Substantia nigra (tissue), 51 donors: ENCODE measurements at places on chromosomes 5 and 9.

- DNase-seq, result no peak
These were observed 99.2 kb downstream of the LPAR1 start for GRCh38 chr9:110939047-110939446.

DNA sequence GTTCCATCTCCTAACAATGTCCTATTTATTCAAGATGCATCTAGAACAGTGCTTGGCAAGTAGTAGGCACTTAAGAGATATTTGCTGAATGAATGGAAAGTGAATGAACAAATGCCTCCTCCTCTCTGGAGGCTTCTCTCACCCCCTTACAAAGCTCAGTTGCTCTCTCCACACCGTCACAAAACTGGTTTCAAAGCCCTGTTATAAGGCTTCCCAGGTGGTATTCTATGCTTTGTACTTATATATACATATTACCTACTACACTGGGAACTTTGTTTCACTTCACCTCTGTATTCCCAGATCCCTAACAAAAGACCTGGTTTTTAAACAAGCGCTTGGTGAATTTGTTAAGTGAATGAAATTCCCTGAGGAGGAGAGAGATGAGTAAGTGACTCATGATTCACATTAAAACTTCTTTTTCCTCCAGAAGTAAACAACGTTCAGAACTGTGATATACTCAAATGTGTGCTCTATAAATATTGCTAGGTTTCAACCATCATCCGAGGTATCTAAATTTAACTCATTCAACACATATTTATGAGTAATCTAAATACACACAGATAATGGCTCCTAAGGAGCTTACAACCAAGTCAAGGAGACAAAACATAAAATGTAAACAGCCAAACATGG lies 36.0 kb downstream of the DENND1A start:
- no peak for DNase-seq

GRCh38 chr5:17061973-17062470 lies 125.9 kb upstream of the MYO10 start:
- no peak for DNase-seq

GRCh38 chr9:99986642-99987041 lies 80.2 kb downstream of the STX17 start:
- DNase-seq, result no peak

GRCh38 chr5:90528601-90529193 lies 687 bp downstream of the LYSMD3 start:
- DNase-seq, result no peak

DNA sequence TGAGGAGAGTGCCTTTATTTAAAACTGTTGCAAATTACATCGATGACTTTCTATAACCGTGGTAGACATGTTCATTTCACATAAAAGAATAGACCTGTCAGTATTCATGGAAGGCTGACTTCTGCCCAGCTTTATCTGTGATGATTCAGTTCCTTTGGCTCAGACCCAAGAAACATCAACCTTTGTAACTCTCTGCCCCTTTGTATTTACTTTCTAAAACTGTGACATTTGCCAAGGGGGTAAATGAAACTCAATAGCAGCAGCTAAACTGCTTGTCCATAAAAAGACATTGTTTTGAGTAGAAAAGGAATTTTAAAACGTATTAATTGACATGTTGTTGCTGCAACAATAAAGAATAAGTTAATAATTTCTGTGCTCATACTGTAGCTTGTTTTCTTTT lies 137.8 kb upstream of the ANKH start:
- DNase-seq, result no peak

DNA sequence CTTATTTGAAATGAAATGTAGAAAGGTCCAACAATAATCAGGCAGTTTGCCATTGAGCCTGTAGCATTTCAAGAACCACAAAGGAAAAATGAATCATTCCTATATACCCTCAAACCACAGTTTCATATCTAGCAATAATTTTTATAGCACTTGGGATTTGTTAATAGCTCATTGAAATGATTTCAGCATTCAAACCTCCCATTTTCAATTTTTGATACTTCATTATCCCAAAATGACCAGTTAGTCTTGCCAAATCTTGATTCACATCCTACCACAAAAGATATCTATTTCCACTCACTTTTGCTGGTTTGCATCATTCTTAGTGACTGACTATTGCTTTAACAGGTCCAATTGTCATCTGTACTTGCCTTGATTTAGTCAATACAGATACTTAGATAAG lies 790.1 kb downstream of the TLE1 start:
- DNase-seq, result no peak

DNA sequence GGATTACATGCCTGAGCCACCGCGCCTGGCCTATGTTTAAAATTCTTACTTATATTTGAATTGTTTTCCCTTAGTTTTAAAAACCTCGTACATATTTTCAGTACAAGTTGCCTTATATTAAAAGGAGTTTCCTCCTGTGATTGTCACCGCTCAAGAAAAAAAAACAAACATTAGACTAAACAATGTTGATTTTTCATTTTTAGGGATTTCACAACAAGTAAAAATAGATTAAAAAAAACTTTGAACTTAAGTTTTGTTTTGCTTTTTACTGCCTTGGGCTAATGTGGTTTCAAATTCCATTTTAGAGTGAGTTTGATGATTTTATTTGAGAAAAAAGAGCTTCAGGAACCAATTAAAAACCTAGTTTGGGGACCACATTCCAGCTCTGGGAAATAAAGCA lies 1196.6 kb upstream of the CDH18 start:
- no peak for DNase-seq

DNA sequence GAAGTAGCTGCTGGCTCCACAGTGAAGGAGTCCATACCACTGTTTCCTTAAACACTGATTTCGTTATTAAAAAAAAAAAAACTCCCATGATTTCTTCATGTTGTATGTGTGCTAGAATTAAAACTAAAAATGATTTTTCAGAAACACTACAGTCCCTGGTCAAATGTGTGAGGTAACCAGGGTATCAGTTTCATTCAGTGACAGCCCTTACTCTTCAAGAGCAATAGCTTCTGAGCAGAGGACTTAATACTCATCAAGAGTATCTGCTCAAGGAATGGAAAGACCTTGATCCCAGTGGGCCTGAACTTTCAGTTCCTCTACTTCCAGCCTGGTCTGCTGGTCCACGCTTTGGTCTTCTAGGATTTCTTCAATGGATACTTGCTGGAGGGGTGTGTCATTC lies 95.1 kb downstream of the BNC2 start:
- DNase-seq, result no peak

DNA sequence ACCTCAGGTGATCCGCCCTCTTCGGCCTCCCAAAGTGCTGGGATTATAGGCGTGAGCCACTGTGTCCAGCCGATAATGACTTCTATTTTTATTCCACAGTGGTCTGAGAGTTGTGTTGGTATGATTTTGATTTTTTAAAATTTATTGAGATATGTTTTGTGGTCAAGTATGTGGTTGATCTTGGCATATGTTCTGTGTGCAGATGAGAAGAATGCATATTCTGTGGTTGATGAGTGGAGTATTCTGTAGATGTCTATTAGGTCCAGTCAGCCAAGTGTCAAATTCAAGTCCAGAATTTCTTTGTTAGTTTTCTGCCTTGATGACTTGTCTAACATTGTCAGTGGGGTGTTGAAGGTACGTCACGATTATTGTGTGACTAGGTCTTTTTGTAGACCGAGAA lies 338.2 kb upstream of the TARS1 start:
- DNase-seq, result no peak

- DNase-seq, result no peak
These were observed 126.0 kb downstream of the TMEM174 start for GRCh38 chr5:73298772-73299630.

- no peak for DNase-seq
These were observed 73.7 kb upstream of the MTAP start for GRCh38 chr9:21728781-21729180.

DNA sequence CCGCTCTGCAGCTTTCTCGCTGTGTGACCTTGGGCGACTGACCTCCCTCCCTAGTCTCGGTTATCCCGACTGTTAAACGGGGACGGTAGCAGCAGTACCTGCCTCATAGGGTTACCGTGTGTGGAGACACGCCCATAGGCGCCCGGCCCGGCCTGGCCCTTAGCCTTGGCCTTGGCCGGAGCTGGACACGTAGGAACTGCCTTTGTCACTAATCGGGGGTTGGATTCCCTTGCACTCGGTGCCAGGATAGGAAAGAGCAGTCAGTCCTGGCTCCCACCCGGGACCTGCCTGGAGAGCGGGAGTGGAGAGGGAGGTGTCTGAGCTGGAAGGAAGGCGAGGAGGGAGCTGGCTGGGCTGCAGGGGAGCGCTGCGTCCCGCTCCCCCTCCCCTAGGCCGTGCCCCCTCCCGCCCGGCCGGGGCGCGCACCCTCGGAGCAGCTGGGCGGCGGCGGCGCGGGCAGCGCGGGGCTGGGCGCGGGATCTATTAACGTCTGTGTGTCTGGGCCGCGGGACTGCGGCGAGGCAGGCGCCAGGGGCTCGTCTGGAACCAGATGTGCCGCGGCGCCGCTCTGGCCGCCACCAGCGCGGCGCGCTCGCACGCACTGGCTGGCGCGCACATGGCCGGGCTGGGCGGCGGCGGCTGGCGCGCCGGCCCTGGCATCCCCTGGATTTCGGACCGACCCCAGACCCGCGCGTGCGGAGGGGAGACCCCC lies 31.7 kb downstream of the PRRX2 start:
- no peak for DNase-seq

DNA sequence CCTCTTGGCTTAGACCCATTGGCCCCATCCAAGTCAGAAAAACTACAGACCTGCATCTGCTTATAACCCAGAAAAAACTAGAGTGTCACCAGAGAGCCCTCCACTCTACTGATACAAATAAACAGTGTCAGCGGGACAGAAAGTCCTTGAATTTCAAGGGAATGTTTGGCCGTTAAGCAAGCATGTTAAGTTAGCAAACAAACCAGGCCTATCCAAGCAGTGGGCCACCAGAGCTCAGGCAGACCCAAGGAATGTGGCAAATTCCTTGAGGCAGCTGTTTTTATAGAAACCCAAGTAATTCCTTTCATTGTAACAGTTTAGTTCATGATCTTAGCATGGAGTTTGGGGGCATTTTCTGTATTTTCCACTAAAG lies 70.9 kb downstream of the PRLR start:
- no peak for DNase-seq

GRCh38 chr9:133306242-133307204 lies 29.5 kb downstream of the SURF6 start:
- no peak for DNase-seq

DNA sequence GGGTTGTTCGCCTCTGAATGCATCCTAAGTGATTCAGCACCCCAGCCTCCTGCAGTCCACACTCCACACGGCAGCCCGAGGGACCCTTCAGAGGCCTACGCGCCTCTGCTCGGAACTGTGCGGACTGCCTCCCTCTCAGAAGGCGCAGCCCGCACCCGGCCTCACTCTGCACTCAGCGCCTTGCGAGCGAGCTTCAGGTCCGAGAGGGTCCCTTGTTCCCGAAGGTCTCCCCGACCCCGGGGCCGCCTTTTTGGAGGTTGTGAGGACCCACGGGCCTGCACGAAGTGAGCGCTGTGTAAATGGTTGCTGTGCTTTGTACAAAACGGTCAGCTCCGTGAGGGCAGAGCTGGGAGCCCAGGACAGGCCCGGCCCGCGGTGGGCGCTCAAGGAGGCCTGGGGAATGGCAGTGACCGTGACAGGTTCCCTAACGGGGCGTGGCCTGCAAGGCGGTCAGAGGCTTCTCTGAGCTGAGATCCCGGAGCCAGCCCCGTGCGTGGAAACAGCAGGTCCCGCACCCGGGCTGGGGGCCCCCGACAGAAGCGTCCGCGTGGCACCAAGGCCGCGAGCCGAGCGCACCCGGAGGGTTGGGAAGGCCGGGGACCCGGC lies 698 bp upstream of the CACNA1B start:
- DNase-seq, result no peak

- DNase-seq, result no peak
These were observed 250.5 kb upstream of the PDE4D start for GRCh38 chr5:60143942-60144549.
